ENCODE measurements at places on chromosomes 12 and 14.

DNA sequence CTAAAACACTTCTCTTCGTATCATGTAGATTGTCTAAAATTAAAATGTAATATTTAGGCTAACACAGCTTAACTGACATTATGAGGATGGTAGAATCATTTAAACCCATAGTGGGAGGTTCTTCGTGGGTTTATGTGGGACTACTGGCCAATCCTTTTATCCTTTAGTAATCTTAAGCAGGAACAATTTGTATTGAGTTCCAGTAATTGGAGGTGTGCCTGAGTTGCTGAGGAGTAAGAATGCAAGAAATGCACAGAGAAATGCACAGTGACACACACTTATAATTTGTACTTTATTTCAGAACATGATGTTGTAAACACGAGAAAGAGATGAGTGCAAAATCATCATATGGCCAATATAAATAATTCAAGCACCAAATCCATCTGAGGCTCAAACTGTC is 22.3 kb downstream of the OTOGL start:
- DNase-seq, result no peak

GRCh38 chr12:182381-182892 is 31.5 kb downstream of the SLC6A12 start:
- no peak for DNase-seq

GRCh38 chr12:71840231-71840847 is 780 bp downstream of the TBC1D15 start:
- no peak for DNase-seq

- DNase-seq, result no peak
Observed at GRCh38 chr14:90299408-90299807, 32.3 kb downstream of the NRDE2 start.

GRCh38 chr12:71124835-71125460 is 32.9 kb downstream of the TSPAN8 start:
- no peak for DNase-seq

DNA sequence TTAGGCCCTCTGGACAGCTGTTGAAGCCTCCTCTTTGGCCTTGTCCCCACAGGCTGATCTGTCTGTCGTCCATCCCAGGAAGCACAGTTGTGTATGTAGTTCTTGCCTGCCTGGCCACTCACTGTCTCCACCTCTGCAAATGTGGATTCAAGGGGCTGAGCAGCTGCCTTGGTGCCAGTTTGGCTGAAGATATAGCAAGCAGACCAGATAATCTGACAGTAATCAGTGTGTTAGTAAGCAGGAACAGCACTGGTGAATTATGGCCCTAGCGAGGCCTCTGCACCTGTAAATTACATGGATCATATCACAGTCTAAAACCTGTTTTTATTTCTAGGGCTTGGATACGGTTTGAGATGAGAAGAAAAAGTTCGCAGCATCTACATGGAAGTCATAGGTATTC is 282.5 kb upstream of the NOS1 start:
- no peak for DNase-seq

DNA sequence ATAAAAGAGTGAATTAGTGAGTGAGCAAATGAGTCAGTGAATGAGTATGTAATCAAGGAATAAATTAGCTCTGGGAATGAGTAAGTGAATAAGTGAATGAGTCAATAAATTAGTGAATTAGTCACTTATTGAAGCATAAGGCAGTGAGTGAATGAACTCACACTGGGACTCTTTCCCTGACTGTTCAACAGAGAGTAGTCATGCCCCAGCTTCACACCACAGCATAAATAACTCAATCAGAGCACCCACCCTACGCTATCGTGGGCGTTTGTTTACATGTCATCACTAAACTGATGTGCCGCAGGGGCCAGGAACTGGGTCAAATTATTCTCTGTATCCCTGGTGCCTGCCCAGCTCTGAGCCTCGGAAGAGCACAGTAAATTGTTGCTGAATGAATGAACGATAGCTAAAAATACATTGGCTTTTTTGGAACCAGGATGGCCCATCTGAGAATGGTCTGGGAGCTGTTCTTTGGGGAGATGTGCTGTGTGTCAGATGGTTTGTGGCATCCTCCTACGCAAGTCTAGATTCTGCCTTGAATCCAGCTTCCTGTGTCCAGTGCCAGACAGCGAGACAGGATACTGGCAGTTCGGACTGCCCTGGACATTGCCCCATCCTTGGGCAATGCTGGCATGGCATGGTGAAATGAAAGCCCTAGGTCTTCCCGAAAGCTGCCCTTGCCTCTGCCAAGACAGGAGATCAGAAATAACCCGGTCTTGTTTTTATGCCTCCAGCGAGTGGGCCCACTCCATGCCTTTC is 98.0 kb upstream of the RTL1 start:
- no peak for DNase-seq

GRCh38 chr12:94603434-94604365 is 46.7 kb downstream of the TMCC3 start:
- no peak for DNase-seq

DNA sequence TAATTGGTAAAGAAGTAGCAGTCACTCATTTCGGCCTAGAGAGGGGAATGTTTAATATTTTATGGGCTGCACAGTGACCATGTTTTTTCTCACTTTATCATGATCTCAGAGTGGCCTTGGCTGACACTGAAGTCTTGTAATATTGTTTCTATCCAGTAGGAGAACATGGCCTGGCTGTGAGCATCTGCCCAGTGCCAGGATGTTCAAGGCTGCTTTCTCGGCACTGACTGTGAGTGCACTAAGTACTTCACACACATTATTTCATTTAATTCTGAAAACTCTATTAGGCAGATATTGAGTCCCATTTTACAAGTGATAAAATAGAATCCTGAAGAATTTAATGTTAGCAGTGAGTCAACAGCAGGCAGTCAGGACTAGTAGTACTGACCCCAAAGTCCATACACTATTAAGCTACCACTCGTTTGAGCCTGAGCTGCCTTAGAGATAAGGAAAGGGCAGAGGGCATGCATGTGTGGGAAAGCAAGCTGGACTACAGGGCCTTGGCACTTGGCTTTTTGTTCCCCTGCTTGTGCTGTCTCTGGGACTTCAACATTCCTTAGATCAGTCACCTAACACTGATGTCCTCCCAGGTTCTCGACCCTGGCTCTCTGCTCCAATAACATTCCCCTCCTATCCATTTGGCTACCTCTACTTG is 42.2 kb upstream of the APPL2 start:
- no peak for DNase-seq

GRCh38 chr12:127655691-127656090 is 611.3 kb upstream of the TMEM132C start:
- DNase-seq, result no peak

- DNase-seq, result no peak
Observed at GRCh38 chr14:96002498-96002884, 36.7 kb upstream of the C14orf132 start.

DNA sequence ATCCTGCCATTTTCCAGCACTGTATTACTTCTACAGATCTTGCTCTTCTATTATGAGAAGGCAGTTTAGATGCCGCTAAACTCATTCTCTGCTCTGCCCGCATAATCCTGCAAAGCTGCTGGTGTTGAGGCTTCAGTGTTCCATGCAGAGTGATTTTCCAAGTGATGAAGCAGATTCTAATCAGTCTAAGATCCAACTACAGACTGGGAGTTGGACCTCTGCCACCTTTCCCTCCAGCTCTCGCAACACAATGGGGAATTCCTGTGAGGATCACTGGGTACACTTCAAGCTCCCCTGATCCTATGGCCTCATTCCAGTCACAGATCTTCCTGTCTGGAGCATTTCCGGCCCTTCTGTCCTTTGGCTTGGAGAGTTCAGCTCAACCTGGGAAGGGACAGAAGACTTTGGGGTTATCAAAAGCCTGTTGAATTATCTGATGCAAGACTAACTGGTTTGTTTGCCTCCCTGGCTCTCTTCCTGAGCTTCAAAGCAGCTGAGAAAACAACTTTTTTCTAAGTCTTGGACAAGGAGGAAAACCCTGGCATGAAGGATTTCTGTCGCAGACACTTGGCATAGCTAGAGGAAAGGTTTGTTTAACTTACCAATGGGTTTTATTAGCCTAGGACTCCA is 333.9 kb downstream of the ZFP36L1 start:
- no peak for DNase-seq

DNA sequence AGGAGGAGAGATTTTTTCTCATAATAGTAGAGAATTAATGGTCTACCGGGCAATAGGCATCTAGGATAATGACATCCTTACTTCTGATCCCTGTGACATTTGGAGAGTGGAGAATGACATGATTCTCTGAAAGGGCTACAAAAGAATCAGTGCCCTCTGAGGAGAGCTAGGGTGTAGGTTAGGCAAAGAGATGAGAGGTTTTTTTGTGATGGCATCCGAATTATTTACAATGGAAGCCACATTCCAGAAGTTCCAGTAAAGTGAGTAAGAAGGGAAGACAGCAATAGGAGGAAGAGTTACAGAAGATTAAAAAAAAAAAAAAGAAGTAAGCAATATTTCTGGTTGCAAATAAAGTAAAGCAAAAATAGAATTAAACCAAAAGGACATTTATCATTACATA is 478.0 kb downstream of the RMST start:
- DNase-seq, result no peak

DNA sequence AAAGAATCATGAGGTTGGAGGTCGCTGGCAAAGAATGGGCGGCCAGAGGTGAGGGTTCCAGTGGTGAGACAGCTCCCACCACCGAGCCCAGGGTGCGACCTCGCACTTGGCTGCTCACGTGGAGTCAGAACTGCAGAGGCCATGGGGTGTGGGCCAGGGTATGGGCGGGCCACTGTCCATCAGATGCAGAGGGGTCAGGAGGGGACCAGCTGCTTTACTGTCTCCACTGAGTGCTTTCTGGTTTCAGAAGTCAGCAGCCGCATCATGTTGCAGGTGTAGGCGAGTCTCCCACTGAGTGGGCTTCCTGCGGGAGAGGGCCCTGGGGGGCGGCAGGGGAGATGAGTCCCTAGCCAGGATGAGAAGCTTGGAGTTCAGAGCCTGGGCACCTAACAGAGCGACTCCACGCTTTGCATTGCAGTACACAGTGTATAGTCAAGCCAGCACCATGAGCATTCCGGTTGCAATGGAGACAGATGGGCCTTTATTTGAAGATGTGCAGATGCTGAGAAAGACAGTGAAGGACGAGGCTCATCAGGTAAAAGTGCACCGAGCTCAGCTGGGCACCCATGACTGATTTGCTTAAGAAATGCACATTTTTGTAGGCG is 46.9 kb upstream of the DYNC1H1 start:
- no peak for DNase-seq

DNA sequence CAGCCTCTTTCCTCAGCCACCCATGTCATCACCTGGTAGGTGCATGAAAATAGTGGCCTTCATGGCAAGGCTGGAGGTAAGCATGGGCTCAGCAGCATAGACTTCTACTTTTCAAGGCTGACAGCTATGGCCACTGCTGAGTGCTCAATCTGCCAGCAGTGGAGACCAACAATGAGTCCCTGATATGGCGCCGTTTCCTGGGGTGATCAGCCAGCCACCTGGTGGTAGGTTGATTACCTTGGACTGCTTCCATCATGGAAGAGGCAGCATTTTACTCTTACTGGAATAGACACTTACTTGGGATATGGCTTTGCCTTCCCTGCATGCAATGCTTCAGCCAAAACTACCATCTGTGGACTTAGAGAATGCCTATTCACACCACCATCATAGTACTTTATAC is 39.5 kb upstream of the USP44 start:
- DNase-seq, result no peak

DNA sequence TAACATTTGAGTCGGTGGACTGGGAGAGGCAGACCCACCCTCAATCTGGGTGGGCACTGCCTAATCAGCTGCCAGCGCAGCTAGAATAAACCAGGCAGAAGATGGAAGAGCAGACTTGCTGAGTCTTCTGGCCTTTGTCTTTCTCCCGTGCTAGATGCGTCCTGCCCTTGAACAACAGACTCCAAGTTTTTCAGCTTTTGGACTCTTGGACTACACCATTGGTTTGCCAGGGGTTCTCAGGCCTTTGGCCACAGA is 27.2 kb upstream of the DNM1L start:
- no peak for DNase-seq

DNA sequence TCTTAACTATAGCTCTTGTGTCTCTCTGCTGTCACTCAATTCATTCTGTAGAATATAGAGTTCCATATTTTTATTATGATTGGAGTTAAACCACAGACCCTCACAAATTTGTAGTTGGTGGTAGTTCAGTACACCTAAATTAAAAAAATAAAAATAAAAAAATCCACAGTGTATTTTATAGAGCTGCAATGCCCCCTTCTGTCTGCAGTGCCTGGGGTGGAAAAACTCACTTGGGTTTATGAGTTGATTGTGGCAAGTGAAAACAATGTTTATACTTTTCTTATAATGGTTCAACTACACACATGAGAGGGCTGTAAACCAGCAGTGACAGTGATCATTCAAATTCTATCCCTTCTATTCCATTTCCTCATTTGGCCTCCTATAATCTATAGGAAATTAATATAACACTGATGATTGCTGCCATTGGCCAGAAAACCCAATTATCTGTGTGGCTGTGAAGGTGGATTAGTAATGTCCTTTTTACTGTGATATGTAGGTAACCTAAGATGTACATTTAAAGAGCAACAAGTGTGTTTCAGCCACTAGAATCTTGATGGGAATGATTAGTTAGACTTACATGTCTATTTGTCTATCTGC is 166.9 kb upstream of the LRIG3 start:
- DNase-seq, result no peak

DNA sequence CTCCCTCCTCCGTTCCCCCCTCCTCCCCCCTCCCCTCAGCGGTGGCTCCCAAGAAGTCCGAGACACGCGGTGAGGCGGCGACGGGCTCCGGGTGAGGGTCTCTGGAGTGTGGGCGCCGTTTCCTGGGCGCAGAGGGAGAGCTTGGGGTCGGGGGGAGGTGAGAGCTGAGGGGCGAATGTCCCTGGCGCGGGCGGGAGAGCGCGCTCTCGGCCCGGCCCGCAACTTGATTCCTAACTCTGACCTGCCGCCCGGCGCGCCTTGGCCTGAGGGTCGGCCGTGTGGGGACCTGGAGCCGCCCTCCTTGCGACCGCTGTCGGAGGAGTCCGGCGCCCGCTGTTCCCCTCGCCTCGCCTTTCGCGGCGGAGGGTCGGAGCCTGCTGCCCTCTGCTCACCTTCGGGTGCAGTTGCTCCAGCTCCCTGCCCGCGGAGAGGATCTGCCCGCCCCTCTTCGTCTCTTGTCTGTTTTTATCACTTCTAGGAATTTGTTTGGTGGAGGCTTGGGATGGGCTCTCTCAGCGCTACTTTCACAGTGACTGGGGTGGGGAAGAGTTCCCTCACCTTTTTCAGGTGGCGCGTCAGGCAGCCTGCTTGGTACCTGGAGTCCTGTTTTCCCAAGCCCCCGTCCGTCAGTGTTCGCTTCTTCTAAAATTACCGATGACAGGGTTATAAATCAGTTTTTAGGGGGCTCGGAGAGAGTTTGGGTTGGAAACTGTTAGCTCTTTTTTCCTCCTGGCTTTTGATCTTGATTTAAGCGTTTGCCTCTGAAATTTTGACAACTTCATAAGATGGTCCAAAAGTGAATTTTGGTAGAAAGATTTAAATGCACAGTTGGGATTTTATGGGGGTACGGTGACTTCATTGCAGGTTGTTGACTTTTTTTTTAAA is 495 bp downstream of the ADIPOR2 start:
- no peak for DNase-seq
